Endodermal cell (in vitro differentiated cells): ENCODE measurements at places on chromosomes 4 and X. TPM values are rescaled to one million over a fixed set of nuclear protein-coding genes. Genes with fewer than 3 reads are reported as not detected.

The TCEAL6 gene
- not detected in 3 replicates for total RNA-seq

The RADX gene
- 1.0 to 4.3 TPM (median 3.7 TPM) in 3 replicates for total RNA-seq

The S100G gene
- not detected in 2 replicates for total RNA-seq

The PRDM8 gene
- not detected in 3 replicates for total RNA-seq

- no peak for DNase-seq
Measured at GRCh38 chr4:124337874-124338273, 374.7 kb downstream of the ANKRD50 start.

- no peak for DNase-seq
Measured at GRCh38 chr4:48350871-48351270, 9.5 kb downstream of the SLAIN2 start.

DNA sequence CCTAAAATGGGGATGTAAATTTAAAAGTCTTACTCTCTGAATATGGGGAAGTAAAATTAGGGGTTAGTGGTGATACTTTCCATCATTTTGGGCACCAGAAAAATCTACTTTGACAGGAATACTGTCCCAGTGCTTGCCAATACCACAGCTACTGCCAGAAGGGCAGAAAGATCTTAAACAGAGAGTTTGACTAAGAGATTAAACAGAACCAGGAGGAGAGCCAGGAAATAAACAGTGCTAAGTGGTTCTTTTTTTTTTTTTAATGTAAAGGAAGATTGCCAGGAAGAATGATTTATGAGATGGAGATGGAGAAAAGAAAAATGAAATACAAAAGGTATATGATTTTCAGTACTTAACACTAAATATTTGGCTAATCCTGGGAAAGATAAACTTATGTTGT is 126.8 kb downstream of the RTL3 start:
- no peak for DNase-seq

DNA sequence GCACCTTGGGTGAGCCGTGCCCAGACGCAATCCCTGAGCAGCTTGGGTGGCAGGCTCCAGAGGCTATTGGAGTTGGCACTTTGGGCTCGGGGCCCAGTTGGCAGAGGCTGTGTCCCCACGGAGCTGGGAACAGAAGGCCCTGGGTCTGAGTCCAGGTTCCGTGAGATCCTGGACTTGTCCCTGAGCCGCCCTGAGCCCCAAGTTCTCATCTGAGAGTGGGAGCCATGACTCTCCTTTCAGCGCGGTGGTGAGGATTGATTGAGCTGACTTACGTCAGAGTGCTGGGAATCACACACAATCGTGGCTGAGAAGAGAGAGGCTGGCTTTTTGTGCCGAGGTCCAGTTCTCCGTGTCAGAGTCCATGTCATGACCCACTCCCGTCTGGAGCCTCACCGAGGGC is 98.0 kb downstream of the PSAPL1 start:
- no peak for DNase-seq

DNA sequence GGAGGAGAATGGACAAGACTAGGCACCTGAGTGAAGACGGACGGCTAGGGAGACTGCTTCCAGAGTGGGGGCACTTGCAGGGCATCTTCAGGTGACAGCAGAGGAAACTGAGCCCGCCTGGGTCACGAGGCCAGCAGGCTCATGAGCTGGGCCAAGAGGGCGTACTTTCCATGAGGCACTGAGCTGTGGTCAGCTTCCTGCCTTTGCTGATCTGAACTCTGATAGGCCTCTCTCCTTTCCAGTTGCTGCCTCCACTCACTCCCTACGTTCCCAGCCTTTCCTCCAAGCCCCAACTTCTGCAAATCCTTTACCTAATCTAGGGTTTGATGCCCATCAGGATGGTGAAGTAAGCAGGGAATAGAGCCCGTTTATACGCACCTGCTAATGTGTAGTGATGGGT is 1.4 kb upstream of the L1CAM start:
- no peak for DNase-seq
